WTC11 (cell line): ENCODE measurements at places on chromosomes 12 and 14. TPM values are rescaled to one million over a fixed set of nuclear protein-coding genes. Genes with fewer than 3 reads are reported as not detected.

- H3K27ac ChIP-seq = peak overlapping the region; percentile 97
- no peak for DNase-seq
- H3K4me1 ChIP-seq = peaks cover 47% of the 10 kb centered on the region
- peak overlapping the region; percentile 91 for H3K4me3 ChIP-seq
Measured at GRCh38 chr14:71321574-71322315, 414.5 kb downstream of the PCNX1 start.

GRCh38 chr14:54209511-54210250 is 187.1 kb upstream of the CDKN3 start:
- no peak overlapping the region for H3K4me3 ChIP-seq
- no peaks in the 10 kb centered on the region for H3K4me1 ChIP-seq
- H3K36me3 ChIP-seq = no peaks in the 10 kb centered on the region
- no peaks in the 10 kb centered on the region for H3K27me3 ChIP-seq
- no peak for DNase-seq

Gene MYH6
- 0.09 to 0.14 TPM (median 0.09 TPM) in 3 replicates for total RNA-seq

- 0 out of 2 replicates have a peak, but pooled peaks cover 3% of the 10 kb centered on the region for H3K4me1 ChIP-seq
- no peak overlapping the region for H3K4me3 ChIP-seq
- DNase-seq = peak; percentile 54
- H3K27me3 ChIP-seq = no peaks in the 10 kb centered on the region; the same call in 1 of the 2 replicates
- H3K27ac ChIP-seq = no peak overlapping the region
Measured at GRCh38 chr14:22391908-22392565, 197.0 kb downstream of the DAD1 start.

Gene CPSF6
- total RNA-seq = 124 to 134 TPM (median 132 TPM) in 3 replicates

DNA sequence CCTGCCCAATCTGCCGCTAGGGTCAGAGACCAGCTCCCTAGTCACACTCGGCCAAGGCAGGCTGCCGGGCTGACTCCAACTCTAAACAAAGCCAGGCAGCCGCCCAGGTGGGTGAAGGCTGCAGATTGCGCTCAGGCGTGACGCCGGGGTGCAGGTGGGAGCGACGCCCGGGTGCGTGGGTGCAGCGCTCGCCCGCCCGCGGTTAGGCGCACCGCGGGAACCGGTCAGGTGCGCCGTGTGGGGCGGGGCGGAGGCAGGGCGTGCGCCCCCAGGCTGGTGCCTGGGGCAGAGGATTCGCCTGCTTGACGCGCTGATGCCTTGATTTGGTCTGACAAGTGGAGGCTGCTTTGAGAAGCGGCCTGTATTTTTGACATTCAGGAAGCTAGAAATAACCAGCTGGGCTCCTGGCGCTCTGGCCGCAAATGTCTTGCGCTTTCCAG is 126.7 kb upstream of the HIF1A start:
- no peaks in the 10 kb centered on the region for H3K36me3 ChIP-seq
- peak overlapping the region; percentile 60 for H3K4me3 ChIP-seq
- no peak overlapping the region for H3K27ac ChIP-seq
- H3K4me1 ChIP-seq = peaks cover 34% of the 10 kb centered on the region
- peak; percentile 44 for DNase-seq

DNA sequence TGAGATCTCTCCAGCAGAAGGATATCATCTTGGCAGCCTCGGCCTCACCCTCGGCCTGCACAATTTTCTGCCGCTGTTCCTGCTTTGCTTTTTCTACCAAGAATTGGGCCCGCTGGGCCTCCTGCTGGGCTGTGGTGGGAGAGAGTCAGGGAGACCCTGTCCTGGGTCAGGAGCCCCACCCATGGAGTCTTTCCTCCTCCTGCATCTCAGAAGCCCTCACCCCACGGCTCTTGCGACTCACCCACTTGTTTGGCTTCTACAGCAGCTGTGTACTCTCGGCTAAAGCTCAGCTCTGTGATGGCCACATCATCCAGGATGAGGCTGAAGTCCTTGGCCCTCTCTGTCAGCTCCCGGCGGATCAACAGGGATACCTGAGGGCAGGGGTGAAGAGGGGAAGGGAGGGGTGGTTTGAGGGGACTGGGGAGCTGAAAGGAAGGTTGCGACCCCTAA is 2.8 kb downstream of the PHB2 start:
- peaks cover 51% of the 10 kb centered on the region for H3K36me3 ChIP-seq
- DNase-seq = no peak
- H3K27ac ChIP-seq = no peak overlapping the region
- peaks cover 47% of the 10 kb centered on the region for H3K4me1 ChIP-seq
- H3K4me3 ChIP-seq = no peak overlapping the region
- H3K27me3 ChIP-seq = no peaks in the 10 kb centered on the region

- no peak overlapping the region for H3K27ac ChIP-seq
- H3K4me3 ChIP-seq = no peak overlapping the region
- peaks cover 10% of the 10 kb centered on the region for H3K4me1 ChIP-seq
- H3K36me3 ChIP-seq = peaks cover 10% of the 10 kb centered on the region
- no peak for DNase-seq
Measured at GRCh38 chr12:115364921-115365320, 680.9 kb upstream of the TBX3 start.

Gene COX8C
- not detected in 3 replicates for total RNA-seq

Gene MORN3
- 0.37 to 0.80 TPM (median 0.50 TPM) in 3 replicates for total RNA-seq

Gene CHGA
- 8.5 to 17.2 TPM (median 17.1 TPM) in 3 replicates for total RNA-seq

Gene NRDE2
- 12.1 to 13.5 TPM (median 12.2 TPM) in 3 replicates for total RNA-seq

DNA sequence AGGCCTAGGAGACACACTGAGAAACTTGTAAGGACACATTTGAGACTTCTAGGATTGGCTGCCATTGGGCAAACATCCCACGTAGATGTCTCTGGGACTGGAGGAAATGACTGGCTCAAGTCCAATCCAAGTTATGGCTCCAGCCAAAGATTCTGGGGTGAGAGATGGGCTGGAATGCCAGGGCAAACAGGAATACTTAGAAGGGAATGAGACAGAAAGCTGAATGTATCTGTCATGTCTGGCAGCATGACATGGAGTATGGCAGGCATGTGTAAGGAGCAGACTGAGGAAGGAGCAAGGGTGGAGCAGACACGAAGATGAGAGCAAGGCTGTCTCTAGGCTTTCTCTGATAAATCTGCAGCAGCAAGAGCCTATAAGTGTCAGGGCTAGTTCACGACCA is 209.2 kb downstream of the PHLDA1 start:
- peaks cover 40% of the 10 kb centered on the region for H3K4me1 ChIP-seq
- DNase-seq = no peak
- H3K4me3 ChIP-seq = no peak overlapping the region
- no peak overlapping the region for H3K27ac ChIP-seq
- no peaks in the 10 kb centered on the region for H3K27me3 ChIP-seq

GRCh38 chr12:111215881-111216280 is 153.0 kb downstream of the PHETA1 start:
- no peak for DNase-seq
- peaks cover 5% of the 10 kb centered on the region for H3K4me1 ChIP-seq
- no peak overlapping the region for H3K27ac ChIP-seq
- H3K27me3 ChIP-seq = no peaks in the 10 kb centered on the region

GRCh38 chr12:6280053-6280469 is 30.4 kb upstream of the PLEKHG6 start:
- no peak for DNase-seq
- H3K4me3 ChIP-seq = no peak overlapping the region
- peaks cover 5% of the 10 kb centered on the region for H3K27me3 ChIP-seq
- H3K4me1 ChIP-seq = peaks cover 46% of the 10 kb centered on the region
- H3K36me3 ChIP-seq = no peaks in the 10 kb centered on the region

Gene GPRC5D
- total RNA-seq = 0.33 TPM in 1 of 3 replicates, not detected in the others

Gene CCDC38
- total RNA-seq = 0.07 TPM in 1 of 3 replicates, not detected in the others

Gene KRT72
- total RNA-seq = 0.11 TPM in 1 of 3 replicates, not detected in the others

DNA sequence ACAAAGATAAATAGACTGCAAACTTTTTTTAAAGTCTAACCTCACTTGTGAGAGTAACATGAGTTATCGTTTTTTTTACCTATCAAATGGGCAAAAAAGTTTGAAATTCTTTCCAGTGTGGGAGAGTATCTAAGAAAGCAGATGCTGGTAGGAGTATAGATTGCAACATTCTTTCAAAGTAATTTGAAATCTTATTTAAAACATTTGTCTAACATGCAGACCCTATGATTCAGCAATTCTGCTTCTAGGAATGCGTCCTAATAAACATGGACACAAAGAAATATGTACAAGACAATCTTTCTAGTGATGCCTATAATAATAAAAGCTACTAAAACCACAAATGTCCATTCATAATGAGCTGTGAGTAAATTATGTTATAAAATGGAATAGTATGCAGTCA is 110.4 kb upstream of the TMCC3 start:
- no peak for DNase-seq
- H3K4me1 ChIP-seq = no peaks in the 10 kb centered on the region

Gene MLF2
- total RNA-seq = 226 to 236 TPM (median 229 TPM) in 3 replicates

Gene RFLNA
- total RNA-seq = 6.3 to 11.3 TPM (median 10.2 TPM) in 3 replicates

Gene FERMT2
- 87.8 to 97.7 TPM (median 92.8 TPM) in 3 replicates for total RNA-seq

DNA sequence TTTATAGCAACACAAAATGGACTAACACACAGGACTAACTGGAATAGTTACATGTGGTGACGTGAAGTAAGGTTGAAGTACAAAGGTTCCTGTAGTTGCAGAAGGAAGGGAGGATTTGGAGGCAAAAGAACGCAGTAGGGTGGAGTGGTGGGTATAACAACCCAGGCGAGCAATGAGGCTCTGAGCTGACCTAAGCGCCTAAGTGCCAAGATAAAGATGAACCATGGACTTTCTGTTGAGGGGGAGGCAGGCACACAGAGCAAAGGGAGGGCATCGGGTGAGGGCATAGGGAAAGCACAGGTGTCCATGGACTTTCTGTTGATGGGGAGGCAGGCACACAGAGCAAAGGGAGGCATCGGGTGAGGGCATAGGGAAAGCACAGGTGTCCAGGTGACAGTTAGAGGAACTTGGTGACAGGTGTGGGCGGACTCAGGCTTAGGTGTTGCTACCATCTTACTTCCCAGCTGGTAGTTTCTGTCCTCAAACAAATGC is 15.2 kb downstream of the SCNN1A start:
- DNase-seq = no peak
- peaks cover 24% of the 10 kb centered on the region for H3K4me1 ChIP-seq
- H3K4me3 ChIP-seq = no peak overlapping the region
- no peaks in the 10 kb centered on the region for H3K27me3 ChIP-seq
- H3K36me3 ChIP-seq = peaks cover 38% of the 10 kb centered on the region

- H3K36me3 ChIP-seq = peaks cover 16% of the 10 kb centered on the region; the same call in 1 of the 2 replicates
- H3K27ac ChIP-seq = no peak overlapping the region
- H3K4me1 ChIP-seq = no peaks in the 10 kb centered on the region
- no peaks in the 10 kb centered on the region for H3K27me3 ChIP-seq
Measured at GRCh38 chr12:62575036-62575435, 108.4 kb downstream of the MON2 start.

DNA sequence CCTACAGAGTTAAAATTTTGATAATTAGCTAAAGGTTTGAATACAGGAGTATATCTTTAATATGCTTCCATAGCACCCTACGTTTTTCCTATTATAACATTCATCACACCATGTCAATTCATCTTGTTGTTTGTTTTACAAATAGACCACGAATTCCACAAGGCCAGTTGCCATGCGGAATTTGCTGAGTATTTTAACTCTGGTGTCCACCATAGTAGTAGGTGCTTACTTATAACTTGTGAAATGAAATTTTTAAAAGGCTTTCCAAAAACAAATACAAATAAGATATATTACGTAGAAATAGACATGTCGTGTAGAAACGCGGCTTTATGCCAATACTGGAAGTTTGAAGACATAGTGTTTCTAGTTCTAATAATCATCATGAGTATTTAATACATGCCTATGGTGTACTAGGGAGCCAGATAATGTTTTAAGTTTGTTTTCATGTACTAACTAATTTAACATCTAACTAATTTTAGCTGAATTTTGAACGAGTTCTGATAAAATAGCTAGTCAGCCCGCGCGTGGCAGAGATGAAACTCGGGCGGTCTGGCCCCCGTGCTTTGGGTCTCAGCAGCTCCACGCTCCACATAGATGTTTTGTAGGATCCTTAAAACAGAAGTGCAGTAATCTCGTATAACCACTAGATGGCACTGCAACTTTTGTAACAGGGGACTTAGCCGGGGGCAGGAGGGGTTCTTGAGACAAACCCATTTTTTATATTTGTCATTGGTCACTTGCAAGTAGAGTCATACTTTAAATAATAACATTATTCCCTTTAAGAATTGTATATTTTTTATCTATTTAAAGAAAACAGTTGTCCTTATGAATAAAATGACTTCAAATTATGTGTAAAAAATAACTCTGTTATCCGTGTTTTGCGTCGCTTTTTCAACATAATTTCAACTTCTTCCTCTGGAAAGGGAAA is 10.2 kb downstream of the CD69 start:
- H3K27me3 ChIP-seq = no peaks in the 10 kb centered on the region; the same call in 1 of the 2 replicates
- peaks cover 16% of the 10 kb centered on the region for H3K4me1 ChIP-seq
- no peak for DNase-seq

Gene OTOGL
- 0.39 to 0.62 TPM (median 0.55 TPM) in 3 replicates for total RNA-seq

DNA sequence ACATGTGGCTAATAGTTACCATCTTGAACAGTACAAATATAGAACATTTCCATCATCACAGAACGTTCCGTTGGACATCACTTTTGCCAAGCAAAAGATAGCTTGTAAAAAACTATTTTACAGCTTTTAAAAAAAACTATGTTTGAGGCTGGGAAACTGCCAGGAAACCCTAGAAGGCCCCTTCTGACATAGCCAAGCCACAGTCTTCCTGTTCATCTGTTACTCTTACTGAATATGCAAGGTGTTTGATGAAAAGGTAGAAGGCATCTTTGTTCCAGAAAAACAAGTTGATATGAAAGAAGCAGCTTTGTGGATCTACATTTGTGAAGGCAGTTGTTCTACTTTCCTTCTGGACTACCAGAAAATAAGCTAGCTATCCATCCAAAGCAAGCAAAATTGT is 23.6 kb upstream of the WNK1 start:
- H3K36me3 ChIP-seq = no peaks in the 10 kb centered on the region
- no peak for DNase-seq
- no peak overlapping the region for H3K27ac ChIP-seq

Gene ETV6
- 13.8 to 23.5 TPM (median 16.7 TPM) in 3 replicates for total RNA-seq

DNA sequence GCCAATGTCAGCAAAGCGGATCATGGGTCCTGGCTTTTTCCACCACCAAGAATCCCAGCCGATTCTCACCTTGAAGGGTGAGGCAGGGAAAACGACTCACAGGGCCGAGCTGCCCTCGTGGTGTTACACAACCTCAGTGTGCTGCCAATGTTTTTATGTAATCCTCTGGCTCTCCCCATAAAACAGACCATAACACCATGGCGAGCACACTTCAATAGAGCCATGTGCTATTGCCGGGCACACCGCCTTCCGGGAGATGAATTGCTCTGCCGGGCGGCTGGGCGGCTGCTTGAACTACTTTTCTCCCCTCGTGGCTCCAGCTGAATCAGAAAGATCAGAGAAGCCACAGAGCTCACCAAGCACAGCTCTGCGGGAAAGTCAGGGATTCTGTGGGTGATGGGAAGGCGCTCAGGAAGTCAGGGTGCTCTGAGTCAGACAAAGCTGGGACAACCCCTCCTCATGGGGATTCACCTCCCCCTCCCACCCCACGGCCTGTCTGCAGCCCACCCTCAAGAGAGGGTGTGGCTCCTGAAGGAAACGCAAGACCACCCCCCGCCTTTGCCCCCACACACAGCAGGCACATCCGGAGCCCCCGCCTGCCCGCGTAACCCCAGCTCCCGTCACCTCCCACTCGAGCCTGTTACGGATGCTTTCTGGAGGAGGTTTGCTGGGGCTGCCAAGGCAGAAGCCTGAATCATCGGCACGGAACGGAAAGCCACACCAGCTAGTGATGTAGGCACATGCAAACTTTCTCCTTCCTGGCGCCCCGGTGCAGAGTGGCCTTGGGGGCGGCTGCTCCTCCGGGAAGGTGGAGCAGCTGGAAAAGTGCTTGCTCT is 1.8 kb downstream of the GALNT9 start:
- no peak overlapping the region for H3K27ac ChIP-seq
- peaks cover 79% of the 10 kb centered on the region for H3K27me3 ChIP-seq
- no peaks in the 10 kb centered on the region for H3K36me3 ChIP-seq
- no peak for DNase-seq

- DNase-seq = no peak
- H3K27ac ChIP-seq = no peak overlapping the region
- no peak overlapping the region for H3K4me3 ChIP-seq
Measured at GRCh38 chr14:20415782-20416206, 2.5 kb upstream of the TEP1 start.

Gene GYS2
- not detected in 3 replicates for total RNA-seq

Gene NAV3
- total RNA-seq = 0.96 to 3.3 TPM (median 1.9 TPM) in 3 replicates

Gene LBHD2
- not detected in 3 replicates for total RNA-seq
